ENCODE measurements at places on chromosomes 3 and 15.
A peak's percentile ranks its signal among the peaks of the same experiment; 100 is the strongest.

- DNase-seq: no peak
Observed at GRCh38 chr3:48243886-48244285, 3.0 kb downstream of the ZNF589 start.

DNA sequence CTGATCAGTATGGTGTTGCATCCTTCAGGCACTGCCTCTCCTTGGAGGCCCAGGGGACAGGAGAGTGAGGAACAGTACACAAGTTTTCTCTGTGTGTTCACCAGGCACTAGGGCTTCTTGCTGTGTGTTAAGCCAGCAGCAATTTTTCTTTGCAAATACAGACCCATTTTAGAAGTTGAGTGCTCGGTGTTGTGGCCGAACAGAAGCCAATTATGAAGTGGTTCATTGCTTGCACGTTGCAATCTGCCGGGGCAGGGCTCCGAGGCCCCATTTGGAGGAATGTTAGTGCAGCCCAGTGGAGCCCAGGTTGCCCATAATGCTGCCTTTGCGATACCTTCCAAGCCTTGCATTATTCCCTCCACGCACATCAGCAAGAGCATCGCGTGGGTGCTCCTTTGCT is 51.0 kb downstream of the EPHB1 start:
- no peak for DNase-seq

DNA sequence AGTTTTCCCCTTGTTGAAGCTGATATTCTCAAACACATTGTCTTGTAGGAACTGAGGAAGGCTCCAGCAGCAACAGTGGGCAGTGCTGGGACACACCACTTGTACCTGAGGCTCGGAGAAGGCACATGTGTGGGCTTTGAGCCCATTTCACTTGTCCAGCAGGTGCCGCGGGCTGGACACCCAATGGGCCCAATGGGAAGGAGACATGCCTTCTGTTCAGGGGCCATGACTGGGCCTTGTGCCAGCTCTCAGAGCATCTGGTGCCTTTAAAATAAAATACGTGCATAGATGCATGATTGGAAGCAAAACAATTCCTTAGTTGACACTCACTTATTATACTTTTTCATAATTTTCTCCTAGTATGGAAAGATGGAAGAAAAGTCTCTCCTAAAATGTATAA is 334.2 kb downstream of the KLF13 start:
- no peak for DNase-seq

DNA sequence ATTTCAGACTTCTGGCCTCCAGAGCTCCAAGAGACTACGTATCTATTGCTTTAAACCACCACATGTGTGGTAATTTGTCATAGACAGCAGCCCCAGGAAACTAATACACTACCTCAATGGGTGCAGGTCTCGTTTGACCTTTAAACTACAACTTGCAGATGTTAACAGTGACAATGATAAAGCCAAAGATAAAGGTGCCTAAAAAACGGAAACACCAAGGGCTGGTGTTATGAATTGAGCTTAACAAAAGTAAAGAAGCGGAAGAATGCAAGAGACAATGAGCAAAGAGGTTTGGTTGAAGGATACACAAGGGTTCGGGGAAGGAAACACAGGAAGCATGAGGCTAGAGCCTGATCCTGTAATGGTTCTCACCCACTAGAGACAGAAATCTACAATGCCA is 50.8 kb downstream of the RFTN1 start:
- no peak for DNase-seq

GRCh38 chr3:115218859-115219258 is 71.8 kb upstream of the ZBTB20 start:
- no peak for DNase-seq

GRCh38 chr3:128548426-128549282 is 55.7 kb upstream of the GATA2 start:
- DNase-seq: no peak

- DNase-seq: no peak
Observed at GRCh38 chr3:53820084-53820483, 26.1 kb downstream of the CHDH start.

DNA sequence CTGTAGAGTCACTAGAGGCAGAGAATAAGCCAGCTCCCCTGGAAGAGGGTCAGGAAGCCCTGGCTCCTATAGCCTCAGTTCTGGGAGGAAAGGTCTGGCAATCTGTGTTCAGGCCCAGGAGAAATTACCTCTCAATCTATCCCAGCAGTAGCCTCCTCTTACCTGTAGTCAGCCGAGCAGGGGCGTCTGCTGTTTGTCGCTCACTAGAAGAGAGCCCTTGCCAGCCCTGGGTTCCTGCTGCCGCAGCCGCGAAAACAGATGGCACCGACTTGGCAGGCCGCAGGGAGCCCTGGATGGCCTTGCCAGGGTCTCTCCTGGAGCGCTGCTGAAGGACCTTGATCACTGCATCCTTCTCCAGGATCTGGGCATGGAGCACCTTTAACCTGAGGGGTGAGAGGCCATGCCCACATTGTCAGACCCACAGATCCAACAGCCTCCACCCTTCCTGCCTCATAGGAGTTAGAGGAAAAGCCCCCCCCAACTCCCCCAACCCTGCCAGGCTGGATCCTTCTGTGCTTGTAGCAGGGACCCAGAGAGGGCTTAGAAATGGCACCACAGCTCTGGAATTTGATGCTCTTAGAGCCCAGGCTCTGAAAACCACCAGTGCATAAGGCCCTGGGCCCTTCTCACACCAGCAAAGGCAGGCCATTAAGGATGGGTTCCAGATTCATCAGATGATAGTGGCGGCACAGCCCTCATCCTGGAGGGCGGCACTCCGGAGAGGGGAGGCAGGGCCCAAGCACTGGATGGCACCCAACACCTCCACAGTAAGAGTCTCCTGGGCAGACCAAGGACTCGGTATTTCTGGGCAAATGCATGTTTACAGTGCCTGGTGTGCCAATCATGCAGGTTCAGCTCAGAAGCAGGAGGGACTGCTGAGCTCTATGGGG is 14.9 kb downstream of the AMOTL2 start:
- peak; percentile 12 for DNase-seq

- DNase-seq: no peak
Observed at GRCh38 chr15:55253580-55253979, 36.0 kb downstream of the RAB27A start.
